ENCODE measurements at places on chromosomes 2 and 18.
A peak's percentile ranks its signal among the peaks of the same experiment; 100 is the strongest.

GRCh38 chr2:211367711-211368110 lies 811.3 kb downstream of the CPS1 start:
- no peak for DNase-seq

DNA sequence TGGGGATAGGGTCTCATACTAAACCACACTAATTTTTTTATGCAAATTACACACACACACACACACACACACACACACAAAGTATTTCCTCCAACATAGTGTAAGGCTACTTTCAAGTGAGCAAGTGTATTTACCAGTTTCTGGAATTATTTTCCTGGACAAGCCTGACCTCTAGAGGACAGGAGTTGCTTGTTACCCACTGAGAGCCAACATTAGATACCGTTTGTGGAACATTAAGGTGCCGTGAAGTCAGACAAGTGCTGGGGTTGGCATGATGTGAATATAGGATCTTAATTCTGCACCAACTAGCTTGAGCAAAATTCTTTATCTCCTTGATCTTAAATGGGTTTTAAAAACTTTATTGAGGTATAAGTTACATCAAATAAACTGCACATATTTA lies 39.3 kb upstream of the SERPINB2 start:
- DNase-seq = no peak

DNA sequence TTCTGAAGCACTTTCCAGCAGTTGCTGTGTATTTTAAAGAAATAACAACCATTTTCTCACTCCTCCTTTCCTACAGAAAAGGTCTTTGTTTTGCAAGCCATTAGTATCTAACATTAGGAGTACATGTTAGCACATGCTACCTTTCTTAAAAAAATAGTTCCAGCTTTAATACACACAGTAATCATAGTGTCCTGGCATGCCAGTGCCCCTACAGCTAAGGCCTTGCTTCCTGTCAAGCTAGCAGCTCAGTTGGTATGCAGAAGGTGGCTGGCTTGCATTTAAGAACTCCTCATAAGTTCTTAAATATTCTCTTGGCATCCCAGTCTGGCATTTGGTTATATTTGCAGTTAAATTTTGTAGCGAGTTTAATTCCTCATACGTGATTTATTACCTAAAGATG lies 141.3 kb upstream of the IL1R2 start:
- DNase-seq = no peak

DNA sequence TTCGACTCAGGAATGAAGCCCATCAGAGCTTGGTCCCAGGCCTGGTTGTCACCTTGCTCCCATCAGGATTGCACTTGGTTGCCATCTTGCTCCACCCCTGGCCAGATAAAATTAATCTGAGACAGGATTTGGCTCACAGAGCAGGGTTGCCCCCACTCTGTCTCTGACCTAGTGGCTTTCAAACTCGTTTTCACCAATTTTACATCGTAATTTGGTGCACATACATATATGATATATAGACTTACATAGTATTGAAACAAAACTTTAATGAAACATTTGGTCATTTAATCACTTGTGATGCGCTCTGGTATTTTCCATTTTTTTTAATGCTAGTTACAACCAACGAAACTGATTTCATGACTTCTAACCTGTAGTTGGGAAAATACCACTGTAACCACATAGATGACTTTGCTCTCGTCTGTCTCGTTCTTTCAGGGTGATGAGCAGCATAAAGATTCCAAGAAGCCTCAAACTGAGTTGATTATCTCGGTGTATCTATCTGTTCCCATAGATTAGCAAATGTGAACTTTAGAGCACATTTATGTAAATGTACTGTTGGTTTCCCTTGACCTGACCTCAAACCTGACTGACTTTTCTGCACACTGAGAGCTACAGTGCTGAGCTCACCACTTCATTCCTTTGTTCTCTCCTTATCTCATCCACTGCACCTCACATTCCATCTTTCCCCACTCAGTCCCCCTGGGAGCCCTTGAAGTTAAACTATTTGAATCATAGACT lies 30.5 kb upstream of the PLB1 start:
- DNase-seq = no peak

- DNase-seq = no peak
Observed at GRCh38 chr18:49591775-49592174, 29.9 kb downstream of the LIPG start.

DNA sequence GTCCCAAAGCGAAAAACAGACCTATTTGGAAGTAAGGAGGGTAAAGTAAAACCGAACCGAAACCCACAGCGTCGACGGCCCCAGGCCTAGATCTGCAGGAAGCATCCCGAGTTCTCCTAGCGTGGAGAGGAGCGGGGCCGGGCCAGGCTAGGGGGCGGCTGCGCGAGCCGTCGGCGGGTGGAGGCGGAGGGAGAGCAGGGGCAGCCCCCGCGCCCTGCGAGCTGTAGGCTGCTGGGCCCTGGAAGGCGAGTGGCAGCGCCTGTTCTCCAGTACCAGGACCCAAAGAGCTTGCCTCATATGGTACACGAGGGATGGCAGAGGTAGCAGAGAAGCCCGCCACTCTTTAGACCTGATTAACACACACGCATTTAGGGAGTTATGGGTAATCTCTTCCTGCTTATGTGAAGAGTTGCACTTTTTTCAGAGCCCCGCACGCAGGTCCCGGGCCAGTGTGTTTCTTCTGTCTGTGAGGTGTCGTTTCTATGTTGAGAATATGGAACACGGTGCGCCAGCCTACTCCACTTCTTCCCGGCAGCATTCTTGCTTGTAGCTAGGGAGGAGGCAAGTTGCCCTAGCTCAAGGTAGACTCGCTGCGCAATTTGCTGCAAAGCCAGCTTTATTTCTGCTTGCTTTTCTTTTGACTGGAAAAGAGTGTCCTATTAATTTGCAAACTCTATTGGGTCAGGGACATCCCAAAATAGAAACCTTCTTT lies 71.1 kb downstream of the ARHGEF33 start:
- DNase-seq = no peak

DNA sequence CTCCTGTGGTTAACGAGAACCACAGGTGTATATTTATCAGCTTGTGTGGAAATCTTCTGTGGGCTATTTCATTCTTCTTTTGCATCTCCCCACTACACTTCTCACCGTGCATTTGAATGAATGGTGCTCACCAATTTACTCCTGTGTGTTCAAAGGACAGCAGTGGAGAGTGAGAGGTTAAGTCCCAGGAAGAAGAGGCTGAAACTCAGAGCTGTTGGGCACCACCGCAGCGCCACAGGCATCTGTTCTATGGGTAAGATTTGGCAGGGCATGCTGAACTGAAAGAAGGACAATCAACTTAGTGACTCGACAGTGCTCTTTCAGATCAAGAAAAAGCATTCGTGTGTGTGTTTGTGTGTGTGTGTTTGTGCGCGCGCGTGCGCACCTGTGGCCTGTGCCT lies 297.9 kb upstream of the SIX2 start:
- no peak for DNase-seq

GRCh38 chr2:121140734-121141133 lies 144.3 kb downstream of the TFCP2L1 start:
- DNase-seq = no peak

DNA sequence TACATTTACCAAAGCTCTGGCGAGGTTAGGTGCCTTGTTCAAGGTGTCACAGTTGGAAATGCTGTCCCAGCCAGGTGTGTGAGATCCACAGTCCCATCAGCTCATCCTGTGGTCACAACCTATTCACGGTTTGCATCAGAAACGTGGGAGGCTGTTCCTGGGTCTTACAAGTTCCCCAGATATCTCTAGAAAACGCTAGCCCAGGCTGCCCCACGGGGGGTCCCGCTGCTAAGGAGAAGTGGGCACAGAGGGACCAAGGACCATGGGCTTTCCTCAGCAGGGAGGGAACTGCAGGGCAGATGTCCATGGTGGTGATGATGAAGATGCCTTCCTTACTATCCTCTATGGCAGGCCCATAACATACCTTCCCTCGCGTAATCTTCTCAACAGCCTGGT lies 649 bp downstream of the FECH start:
- DNase-seq = no peak

DNA sequence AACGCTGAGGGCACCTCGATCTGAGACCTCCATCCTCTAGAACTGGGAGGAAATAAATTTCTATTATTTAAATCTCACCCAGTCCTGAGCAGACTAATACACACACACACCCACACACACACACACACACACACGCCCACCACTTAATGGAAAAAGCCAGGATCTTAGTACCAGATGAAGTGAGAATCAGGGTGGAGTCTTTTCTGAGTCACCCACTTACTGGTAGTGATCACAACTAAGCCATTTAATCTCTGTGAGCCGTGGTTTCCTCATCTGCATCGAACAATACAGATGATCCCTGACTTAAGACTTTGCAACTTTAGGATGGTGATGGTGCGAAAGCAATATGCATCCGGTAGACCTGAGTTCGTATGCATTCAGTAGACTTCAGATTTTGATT lies 18.6 kb downstream of the THNSL2 start:
- DNase-seq = no peak

GRCh38 chr2:152025678-152026287 lies 73.1 kb downstream of the CACNB4 start:
- DNase-seq = peak; percentile 75

- no peak for DNase-seq
Observed at GRCh38 chr2:3420769-3421397, 41.4 kb downstream of the TRAPPC12 start.

DNA sequence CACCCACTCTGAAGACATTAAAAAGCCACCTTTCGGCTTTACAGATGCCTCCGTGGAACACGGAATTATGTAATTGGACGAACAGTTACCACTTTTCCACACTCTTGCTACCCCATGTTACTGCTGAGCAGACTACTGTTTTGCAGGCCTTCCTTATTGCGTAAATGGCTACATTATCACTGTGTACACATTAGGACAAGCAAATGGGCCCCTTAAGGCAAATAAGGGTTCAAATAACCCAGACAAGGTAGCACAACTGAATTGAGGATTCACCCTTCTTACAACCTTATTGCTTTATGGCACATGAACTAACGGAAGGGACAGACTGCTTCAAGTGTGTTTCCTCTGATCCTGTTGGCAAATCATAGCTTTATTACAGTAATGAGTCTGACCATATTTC lies 832.2 kb upstream of the FANCL start:
- no peak for DNase-seq

DNA sequence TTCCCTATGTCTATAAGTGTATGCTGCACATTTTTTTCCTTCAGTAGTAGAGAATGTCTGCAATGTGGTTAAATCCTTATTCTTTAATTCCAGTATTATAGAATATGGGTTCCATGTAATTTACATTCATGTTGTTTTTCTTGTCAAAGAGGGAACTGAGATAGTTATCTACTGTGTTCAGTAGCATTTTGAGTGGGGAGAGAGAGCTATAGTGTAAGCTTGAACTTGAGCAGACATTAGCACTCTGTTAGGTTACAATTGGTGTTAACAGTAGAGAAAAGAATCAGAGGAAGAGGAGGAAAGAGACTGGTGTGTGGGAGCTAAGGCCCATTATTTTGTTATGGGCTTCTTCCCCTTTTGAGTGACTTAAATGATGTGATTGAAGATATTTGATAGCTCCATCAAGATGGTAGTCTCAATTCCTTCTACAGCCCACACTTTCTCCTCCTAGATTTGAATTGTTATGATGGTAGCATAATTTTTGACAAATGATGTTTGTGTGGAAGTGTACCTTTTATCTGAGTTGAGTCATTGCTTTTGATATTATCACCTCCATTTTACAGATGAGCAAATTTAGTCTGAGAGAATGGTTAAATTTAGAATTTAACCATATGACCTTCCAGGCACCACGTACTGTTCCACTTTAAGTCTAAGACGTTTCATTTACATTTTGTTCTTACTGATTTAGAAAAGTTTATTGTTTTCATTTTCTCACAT lies 71.3 kb downstream of the FMNL2 start:
- DNase-seq = no peak

GRCh38 chr2:195575879-195576401 lies 81.1 kb upstream of the SLC39A10 start:
- no peak for DNase-seq

GRCh38 chr2:85911097-85911496 lies 22.3 kb upstream of the ST3GAL5 start:
- no peak for DNase-seq

GRCh38 chr2:96202152-96202854 lies 6.3 kb downstream of the STARD7 start:
- no peak for DNase-seq

GRCh38 chr2:112794841-112795240 lies 10.5 kb upstream of the IL1A start:
- no peak for DNase-seq

GRCh38 chr18:10727477-10727876 lies 201.7 kb downstream of the NAPG start:
- DNase-seq = no peak

GRCh38 chr2:120935339-120936313 lies 200.0 kb downstream of the GLI2 start:
- no peak for DNase-seq

- no peak for DNase-seq
Observed at GRCh38 chr2:40592218-40592617, 140.3 kb upstream of the SLC8A1 start.

GRCh38 chr2:239569401-239570090 lies 168.7 kb upstream of the HDAC4 start:
- DNase-seq = no peak

DNA sequence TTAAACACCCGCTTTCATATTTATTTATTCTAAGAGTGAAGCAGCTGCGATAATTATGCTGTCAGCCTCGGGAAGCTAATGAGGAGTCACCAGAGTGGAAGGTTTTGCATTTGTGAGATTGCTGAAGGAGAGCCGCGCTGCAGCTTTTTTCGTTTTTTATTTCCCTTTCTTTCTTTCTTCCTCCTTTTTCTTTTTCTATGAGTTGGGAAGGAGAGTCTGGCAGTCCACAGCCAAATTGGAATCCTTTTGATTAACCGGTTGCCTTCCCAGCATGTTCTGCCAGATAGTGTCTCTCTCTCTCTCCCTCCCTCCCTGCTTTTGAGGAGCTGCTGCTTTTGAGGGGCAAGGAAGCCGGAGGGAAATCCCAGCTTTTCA lies 82.1 kb downstream of the CDK15 start:
- DNase-seq = no peak

GRCh38 chr2:200340508-200341224 lies 34.2 kb downstream of the SPATS2L start:
- DNase-seq = no peak

DNA sequence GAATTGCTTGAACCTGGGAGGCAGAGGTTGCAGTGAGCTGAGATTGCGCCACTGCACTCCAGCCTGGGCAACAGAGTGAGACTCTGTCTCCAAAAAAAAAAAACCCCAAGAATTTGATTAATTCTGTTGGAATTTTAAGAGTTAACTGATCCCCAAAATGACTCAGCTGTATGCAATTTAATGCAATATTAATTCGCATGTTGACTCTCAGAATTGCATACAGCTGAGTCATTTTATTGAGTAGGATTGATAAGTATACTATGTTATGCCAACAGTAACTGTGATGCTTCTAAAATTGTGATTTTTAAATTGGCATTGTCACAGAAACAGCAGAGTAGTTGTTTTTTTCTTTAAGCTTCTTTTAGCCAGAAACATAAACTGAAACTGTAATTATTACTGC lies 19.6 kb downstream of the MSH2 start:
- no peak for DNase-seq

Measured in Panc1 (cell line).